ENCODE measurements at places on chromosomes 12 and 14. TPM values are rescaled to one million over a fixed set of nuclear protein-coding genes. Genes with fewer than 3 reads are reported as not detected.

The FSCB gene
- not detected for total RNA-seq

The C12orf56 gene
- total RNA-seq: not detected

The KLRC4 gene
- not detected for total RNA-seq

GRCh38 chr14:100391724-100392123, 68.6 kb downstream of the SLC25A47 start:
- DNase-seq: no peak

DNA sequence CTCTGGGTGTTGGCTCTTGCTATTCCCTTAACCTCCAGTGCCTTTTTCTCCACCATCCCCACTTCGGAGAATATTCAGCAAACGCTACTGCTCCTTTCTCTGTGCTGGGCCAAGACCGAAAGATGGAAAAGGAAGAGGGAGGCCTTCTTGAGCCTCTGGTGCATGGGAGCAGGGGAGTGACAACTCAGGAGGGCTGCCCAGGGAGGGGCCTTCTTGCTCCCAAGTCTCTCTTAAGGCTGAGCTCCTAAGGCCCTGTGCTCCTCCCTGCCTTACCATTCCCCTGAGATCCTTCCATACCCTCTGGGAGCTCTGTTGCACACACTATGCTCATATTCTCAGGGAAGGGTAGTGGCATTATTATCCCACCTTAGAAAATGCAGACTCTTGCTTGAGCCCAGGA, 34.9 kb downstream of the SH2B3 start:
- DNase-seq: no peak

DNA sequence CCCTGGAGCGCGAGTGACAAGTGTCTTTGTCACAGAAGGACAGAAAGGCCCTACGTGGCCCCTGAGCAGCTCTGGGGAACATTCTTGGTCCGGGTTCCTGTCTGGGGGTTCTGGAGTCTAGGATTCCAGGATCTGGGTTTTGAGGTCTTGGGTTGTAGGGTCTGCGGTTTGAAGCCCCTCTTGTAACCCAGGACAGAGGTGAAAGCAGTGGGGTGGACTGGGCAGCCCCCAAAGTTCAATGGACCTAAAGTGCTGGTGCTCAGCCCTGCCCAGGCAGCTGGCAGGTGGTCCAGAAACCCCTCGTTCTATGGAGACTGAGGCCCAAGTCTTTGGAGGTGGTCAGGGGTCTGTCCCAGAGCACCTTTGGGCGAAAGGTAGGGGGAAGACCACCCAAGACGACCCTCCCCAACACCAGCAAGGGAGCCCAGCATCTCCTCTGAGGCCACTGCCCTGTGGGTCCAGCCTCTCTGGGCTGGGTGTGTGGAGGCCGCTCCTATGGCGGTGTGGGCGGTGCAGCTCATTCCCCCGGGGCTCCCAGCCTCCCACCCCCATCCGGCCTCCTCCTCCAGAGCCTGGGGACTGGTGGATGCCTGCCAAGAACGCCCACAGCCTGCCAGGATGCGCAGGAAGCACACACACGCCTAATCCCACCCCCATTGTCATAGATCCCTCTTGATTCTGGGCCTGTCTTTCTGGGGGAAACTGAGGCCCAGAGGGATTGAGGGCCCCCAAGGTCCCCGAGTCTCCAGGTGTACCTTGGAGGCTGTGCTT, 30.2 kb upstream of the ANKRD9 start:
- DNase-seq: no peak

DNA sequence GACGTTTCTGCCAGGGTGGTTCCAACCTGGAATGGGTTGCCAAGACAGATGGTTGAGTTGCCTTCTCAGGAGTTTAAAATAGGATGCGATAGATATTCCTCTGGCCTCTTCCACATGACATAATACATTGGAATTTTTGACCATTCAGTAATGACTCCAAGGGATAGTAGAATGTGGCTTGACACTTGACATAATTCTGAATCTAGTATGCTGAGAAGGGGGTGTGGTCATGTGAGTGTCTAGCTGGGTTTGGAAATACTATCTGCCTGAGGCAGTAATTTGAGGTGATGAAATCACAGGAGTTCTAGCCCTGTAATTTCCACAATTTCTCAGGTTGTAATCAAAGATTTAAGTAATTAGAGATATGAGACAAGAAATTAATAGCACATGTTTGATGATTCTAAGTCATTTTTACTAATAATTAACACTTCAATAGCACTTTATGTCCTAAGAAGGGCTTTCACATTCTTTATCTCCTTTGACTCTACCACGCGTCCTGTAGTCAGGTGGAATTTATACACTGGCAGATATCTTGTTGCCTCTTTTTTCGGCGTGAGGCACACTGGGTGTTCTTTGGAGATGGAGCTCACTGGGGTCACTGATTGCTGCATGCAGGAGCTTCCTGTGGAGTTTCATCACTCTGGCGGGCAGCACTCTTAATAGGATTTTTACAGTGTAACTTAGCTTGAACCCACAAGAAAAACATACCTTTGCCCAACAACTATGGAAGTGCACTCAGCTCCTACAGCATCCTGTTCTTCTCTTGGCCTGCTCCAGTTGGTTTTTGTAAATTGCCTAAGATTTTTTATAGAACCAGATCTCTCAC, 3.2 kb upstream of the AMIGO2 start:
- no peak for DNase-seq

GRCh38 chr14:71343724-71344123, 436.5 kb downstream of the PCNX1 start:
- DNase-seq: no peak

GRCh38 chr12:89928467-89928866, 219.8 kb upstream of the ATP2B1 start:
- no peak for DNase-seq

GRCh38 chr12:93918262-93918661, 230.1 kb upstream of the PLXNC1 start:
- DNase-seq: no peak
